ENCODE measurements at places on chromosomes 11 and 22. TPM values are rescaled to one million over a fixed set of nuclear protein-coding genes. Genes with fewer than 3 reads are reported as not detected.

Gene LRRC10B
- polyA plus RNA-seq: 1.8 TPM

Gene SLC37A2
- polyA plus RNA-seq: 1.7 TPM

- no peak for DNase-seq
Observed at GRCh38 chr11:2508793-2509192, 64.0 kb downstream of the KCNQ1 start.

GRCh38 chr11:50044647-50045046 lies 12.0 kb downstream of the OR4C45 start:
- no peak for DNase-seq

DNA sequence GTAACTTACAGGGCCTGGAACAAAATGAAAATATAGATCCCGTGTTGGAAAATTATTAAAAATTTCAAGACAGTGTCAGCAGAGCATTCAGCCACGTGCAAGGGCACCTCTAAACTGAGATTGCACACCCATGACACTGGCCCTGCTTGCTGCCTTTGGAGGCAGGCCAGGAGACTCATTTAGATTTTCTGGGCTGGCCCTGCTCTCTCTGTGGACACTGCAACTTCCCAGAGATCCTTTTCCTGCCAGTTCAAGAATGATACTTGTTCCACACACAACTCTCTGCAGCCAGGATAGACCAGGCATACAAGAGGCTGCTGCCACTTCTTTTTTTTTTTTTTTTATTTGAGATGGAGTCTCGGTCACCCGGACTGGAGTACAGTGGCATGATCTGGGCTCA lies 56.7 kb upstream of the PTPRJ start:
- DNase-seq: no peak

DNA sequence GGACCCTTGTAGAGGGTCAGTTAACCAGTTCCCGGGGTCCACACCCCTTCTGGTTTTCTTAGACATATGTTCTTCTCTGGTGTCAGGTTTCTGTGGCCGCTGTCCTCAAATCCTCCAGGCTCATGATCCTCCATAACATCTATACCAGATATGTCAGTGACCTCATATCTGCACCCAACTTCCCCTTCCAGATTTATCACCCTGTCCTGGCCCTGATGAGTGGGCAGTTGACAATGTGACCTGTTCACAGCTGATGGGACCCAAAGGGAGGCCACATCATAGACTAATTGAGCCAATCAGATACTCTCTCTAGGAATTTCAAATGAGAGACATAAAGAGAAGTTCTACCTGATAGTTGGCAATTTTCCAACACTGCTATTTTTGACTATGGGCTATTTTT lies 5.1 kb downstream of the DKK3 start:
- DNase-seq: no peak

DNA sequence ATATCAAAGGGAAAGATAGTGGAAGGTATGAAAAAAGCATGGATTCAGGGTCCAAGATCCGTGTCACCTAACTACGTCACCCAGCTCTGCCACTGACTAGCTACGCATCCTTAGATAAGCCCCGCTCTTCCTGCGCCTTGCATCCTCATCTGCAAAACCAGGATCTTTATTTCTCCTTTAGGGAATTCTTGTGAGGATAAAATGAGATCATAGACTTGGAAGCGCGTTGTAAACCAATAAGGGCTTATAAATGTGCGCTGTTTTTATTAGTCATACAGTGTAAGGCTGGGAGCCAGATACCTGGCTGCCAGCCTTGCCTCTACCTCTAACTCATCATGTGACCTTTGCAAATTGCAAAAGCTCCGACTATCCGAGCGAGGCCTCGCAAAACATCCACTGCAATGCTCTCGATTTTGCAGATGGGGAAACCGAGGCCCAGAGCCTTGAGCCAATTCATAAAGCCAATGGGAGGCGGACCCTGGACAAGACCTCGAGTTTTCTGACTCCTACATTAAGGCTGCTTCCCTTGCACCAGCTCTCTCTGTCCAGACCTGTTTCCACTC lies 753 bp downstream of the PRPF19 start:
- DNase-seq: no peak

DNA sequence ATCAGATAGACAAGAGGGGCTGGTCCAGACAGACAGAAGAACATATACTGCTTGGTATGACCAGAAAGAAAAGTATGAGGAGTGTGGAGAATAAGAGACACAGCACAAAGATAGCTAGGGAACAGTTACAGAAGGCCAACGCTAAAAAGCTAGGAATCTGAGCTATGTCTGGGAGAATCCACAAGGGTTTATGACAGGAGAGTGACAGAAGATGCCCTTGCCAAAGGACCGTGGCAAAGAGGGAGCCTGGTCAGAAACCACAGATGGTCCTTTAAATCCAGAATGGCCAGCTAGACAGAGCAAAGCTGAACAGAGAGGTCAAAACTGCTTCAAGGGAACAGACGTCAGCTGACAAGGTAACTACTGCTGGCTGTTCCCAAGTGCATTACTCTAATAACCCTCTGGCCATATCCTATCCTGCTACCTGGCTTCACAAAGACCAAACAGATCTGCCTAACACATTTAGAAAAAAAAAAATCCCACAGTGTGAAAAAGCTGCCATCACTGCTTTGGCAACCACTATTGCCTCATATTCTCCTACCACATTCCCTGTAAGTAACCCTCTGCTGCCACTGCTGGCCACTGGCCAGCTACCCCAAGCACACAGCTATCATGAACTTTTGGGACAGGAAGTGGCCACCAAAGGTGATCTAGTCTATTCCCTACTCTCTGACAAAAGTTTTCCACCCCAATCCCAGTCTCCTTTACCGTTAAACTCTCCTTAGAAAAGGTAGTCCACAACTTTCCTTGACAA lies 7.3 kb downstream of the SERGEF start:
- no peak for DNase-seq

DNA sequence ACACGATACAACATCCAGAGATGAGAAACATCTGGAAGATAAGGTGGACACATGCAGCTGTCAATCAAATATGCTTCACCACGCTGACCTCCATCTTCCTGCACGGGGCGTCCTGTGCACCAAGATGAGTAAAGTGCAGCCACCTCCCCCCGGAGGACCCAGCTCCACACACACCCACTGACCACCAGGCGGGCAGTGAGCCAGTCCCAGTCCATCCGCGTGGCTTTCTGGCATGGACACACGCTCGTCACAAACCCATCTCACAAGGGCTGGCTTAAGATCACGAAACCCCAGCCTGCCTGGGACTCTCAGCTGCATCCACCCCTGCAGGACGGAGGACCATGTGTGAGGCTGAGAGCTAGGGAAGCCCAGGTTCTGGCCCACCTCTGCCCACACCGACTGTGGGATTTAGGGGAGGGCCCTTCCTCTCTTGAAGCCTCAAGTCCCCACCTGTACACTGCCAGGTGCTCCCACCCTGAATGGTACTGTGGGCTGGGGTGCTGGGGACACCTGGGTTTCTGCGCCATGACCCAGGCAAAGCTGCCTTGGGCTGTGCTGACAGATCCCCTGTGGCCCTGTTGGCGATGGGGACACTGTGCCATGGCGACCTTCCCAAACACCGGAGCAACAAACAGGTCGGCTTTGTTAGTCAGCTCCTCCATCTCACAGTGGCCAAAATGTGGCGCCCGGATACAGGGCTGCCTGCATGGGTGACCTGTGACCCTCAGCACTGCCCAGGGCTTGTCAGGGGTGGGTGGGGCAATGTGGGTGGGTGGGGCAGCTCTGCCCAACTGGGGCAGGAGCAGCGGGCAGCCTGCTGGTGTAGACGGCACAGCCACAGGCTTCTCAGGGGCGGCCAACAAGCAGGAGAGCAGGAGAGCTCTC lies 629.0 kb downstream of the TBC1D22A start:
- DNase-seq: no peak

DNA sequence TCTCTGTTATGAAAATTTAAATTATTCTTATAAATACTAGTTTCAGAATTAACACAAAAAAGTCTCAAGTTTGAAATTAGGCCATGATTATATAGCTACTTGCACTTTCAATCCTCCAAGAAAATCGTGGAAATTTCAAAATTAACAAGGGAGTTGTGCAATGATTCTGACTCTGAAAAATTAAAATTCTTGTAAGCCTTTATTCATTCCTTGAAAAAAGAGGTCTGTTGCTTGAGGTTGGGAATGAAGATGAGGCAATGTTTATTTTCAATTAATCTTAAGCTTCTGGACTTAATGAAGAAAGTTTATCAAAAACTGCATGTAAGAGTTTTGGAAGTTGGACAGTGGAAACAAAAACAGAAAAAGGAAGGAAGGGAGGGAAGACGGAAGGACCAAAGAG lies 128.2 kb upstream of the FIBIN start:
- no peak for DNase-seq

- DNase-seq: no peak
Observed at GRCh38 chr11:131675121-131675888, 304.9 kb downstream of the NTM start.

DNA sequence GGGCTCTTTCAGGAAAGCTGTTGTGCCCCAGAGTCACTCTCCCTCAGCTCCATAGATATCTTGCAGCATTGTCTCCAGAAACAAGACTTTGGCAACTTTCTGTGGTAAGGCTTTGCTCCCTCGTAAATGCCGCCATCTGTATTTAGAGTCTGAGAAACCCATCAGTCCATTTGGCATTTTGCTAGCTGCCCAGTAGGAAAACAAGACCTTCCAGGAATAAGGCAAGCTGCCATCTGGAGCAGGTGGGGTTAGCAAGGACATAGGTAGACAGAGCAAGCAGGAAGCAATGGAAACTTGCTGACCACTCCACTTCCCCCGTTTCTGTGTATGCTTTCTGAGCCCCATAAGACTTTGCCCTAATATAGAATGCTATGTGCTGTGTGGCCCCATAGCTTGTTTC lies 131.9 kb downstream of the SPATA19 start:
- no peak for DNase-seq

DNA sequence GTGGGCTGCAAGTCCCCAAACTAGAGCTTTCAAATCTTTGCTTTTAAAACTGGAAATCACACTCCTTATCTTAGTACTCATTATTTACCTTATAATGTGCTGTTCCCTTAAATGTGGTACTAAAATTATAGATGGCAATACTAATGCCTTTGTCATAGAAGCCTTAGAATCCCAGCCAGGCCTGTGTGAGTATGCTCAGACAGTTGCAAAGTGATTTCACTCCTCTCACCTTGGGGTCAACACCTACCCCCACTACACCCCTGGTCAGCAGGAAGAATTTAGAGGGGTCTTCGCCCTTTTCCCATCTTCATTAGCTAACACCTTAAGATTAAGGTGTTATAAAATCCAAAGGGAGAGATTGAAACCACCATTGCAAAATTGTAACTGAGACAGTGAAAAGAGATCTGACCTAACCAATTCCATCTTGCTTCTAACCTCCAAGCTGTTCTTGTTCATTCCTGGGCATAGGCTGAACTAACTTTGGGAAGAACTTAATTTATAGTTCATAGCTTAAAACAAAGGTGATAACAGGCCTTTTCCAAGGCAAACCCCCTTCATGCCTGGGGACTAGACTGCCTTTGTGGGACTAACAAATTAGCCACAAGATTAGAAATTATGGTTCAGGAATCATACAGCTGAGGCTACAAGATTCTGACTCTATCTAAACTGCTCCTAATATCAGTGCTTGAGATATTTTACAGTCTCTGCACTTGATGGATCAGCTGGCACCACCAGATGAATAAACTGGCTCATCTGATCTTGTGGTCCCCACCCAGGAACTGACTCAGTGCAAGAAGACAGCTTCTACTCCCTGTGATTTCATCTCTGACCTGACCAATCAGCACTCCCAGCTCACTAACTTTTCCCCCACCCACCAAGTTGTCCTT lies 10.4 kb upstream of the MRPL17 start:
- no peak for DNase-seq

DNA sequence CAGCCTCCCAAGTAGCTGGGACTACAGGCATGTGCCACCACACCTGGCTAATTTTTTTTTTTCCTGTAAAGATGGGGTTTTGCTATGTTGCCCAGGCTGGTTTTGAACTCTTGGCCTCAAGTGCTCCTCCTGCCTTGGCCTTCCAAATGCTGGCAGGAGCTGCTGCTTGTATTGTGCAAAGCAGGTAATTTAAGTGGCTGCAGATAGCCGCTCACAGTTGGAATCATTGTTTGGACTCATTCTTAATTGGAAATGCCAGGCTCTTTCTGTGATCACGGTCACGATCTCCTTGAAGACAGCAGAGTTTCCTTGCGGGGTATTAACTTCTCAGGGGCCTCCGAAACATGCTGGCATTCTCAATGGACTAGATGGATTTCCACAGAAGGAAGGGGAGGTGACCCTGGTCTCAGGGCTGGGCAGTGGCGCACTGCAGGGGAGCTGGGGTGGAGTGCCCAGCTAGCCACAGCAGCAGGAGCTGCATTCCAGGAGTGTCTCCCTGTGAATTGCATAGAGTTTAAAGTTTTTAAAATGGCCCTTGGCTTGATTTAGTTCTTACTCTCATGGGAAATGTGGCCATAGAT lies 136.1 kb downstream of the MORC2 start:
- DNase-seq: no peak

DNA sequence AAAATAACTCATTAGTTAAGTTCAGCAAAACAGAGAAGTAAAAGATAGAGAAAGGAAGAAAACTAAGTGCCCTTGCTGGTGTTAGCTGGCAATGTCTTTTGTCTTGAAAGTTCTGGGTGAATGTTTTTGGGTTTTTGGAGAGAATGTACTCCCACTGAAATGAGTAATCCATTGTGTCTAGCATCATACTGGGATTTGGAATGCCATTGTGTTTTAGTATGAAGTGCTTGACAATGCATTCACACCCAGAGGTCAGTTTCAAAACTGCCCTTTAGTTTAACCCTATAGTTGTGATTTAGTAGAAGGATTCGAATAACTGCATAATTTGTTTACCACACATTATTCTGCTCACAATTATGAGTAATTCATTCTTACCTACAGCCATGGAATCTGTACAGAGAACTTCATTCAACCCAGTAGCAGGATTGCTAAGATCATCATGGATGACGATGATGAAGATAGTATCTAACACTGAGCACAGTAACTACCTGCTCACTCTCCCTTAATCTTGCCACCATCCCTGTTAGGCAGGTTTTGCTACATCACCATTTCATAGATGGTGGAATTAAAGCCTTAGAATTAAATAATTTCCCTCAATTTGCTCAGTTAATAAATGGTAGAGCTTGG lies 33.9 kb downstream of the MAML2 start:
- no peak for DNase-seq

DNA sequence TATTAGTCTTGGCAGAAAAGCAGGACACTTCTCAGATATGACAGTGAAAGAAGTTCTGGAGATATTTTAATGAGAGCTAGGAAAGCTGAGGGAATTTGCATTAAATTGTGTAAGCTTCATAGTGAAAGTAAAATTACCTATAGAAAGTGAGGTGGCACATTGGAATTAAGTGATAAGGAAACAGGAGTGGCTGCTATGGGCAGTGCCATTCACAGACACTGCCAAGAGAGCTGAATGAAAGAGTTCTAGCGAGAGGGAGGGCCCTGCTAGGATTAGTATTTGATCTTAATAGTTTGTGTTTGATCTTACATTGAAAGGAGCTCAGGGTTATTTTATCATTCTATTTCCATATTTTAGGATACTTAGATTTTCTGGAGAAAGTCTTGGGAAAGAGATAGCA lies 351.9 kb downstream of the DDX10 start:
- no peak for DNase-seq

Gene PKP3
- polyA plus RNA-seq: 8.4 TPM
